ENCODE measurements at places on chromosomes 5 and 9. TPM values are rescaled to one million over a fixed set of nuclear protein-coding genes. Genes with fewer than 3 reads are reported as not detected.

Gene TRIM36
- total RNA-seq: 2.7 TPM

Gene SOX30
- not detected for total RNA-seq

- H3K4me1 ChIP-seq: peaks cover 13% of the 10 kb centered on the region
- no peaks in the 10 kb centered on the region for H3K36me3 ChIP-seq
- DNase-seq: no peak
- no peak overlapping the region for H3K27ac ChIP-seq
- no peaks in the 10 kb centered on the region for H3K27me3 ChIP-seq
- no peak overlapping the region for H3K4me3 ChIP-seq
Measured at GRCh38 chr5:171599411-171599810, 180.0 kb downstream of the FGF18 start.

GRCh38 chr9:112110777-112111113, 64.4 kb downstream of the SUSD1 start:
- H3K4me3 ChIP-seq: no peak overlapping the region
- no peaks in the 10 kb centered on the region for H3K36me3 ChIP-seq
- DNase-seq: no peak
- H3K4me1 ChIP-seq: no peaks in the 10 kb centered on the region
- no peaks in the 10 kb centered on the region for H3K27me3 ChIP-seq

- H3K4me1 ChIP-seq: peaks cover 2% of the 10 kb centered on the region
- no peak overlapping the region for H3K4me3 ChIP-seq
- no peaks in the 10 kb centered on the region for H3K36me3 ChIP-seq
- H3K27ac ChIP-seq: no peak overlapping the region
- no peak for DNase-seq
- no peaks in the 10 kb centered on the region for H3K27me3 ChIP-seq
Measured at GRCh38 chr9:79610791-79611614, 39.2 kb downstream of the TLE4 start.

Gene FNIP1
- total RNA-seq: 72.2 TPM

Gene BSPRY
- total RNA-seq: 53.2 TPM

Gene MAML1
- 27.8 TPM for total RNA-seq

DNA sequence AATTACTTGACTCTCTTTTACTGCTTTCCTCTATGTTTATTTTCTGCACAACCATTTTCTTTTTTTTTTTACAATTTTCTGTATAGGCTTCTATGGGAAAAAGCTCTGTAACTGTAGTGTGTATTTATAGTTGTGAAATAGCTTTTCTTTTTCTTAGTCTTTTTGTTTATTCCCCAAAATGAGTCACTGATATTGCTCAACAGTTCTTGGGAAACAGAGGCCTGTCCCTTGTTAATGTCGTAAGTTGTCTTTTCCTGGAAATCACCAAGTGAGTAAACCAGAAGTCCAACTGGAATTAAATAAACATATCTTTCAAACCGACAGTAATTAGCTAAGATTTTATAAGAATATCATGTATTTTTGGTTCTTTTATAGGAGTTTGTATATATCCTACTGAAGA, 325.1 kb upstream of the PRR16 start:
- H3K27ac ChIP-seq: no peak overlapping the region
- no peaks in the 10 kb centered on the region for H3K27me3 ChIP-seq
- no peaks in the 10 kb centered on the region for H3K36me3 ChIP-seq

DNA sequence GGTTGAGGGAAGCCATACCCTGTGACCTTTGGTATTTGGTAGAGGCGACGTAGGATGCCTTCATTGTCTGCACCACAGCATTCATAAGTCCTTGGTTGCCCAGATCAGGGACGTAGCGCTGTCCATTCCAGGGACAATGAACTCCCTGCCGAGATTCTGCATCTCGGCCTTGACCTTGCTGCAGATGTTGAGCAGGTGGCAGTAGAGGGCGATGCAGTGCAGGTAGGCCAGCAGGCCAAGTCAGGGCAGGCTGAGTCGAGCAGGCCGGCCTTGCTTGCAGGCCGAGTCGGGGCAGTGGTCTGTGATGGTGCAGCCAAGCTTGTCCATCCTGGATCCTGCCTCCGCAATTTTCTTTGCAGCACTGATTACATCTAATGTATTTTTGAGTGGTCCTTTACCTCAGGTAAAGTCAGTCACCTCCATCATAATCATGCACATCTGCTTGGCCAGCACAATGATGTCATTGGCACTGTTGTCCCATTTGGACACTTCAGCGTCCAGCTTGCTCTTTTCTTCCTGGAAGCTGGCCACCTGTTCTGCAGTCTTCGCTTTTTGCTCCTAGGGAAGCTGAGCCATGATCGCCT, 93.4 kb upstream of the CCDC112 start:
- no peak overlapping the region for H3K4me3 ChIP-seq
- H3K36me3 ChIP-seq: no peaks in the 10 kb centered on the region
- H3K27ac ChIP-seq: no peak overlapping the region
- H3K4me1 ChIP-seq: no peaks in the 10 kb centered on the region

DNA sequence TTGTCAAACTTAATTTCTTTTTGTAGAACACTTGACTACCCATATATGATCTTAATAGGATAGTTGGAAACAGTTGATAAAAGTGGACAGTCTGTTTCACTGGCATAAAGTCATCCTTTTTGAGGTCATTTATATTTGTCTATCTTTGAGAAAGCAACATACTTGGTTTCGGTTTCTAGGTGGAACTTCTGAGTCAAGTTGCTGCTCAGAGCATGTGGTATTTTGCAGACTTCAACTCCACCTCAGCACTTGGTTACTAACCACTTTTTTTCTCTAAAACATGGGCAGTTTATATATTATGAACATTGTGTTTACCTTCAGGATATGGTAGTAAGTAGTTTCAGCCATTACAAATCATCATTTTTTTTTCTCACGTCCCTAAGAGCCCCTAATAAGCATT, 1749.0 kb upstream of the C9orf72 start:
- H3K4me1 ChIP-seq: no peaks in the 10 kb centered on the region
- no peak for DNase-seq
- H3K27me3 ChIP-seq: no peaks in the 10 kb centered on the region
- H3K4me3 ChIP-seq: no peak overlapping the region
- H3K27ac ChIP-seq: no peak overlapping the region

DNA sequence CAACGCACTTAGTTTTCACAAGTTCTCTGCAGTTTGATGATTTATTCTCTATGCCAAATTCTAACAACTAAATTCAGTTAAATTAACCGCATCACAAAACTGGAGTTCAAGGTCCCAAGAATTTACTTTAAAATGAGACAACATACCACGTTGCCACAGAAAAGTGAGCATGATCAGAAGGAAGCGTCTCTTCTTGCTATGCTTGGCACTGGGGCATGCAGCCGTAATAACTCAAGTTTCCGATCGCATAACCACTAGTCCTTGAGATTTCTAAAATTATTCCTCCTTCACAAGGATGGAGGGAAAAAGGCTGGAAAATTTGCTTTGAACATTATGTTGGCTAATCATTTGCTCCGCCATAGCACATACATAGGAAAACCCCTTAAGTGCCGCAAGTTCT, 13.9 kb downstream of the NFIB start:
- no peak for DNase-seq
- H3K4me1 ChIP-seq: peaks cover 20% of the 10 kb centered on the region
- no peak overlapping the region for H3K27ac ChIP-seq
- no peak overlapping the region for H3K4me3 ChIP-seq
- no peaks in the 10 kb centered on the region for H3K27me3 ChIP-seq

GRCh38 chr5:150350524-150351344, 6.8 kb upstream of the TCOF1 start:
- DNase-seq: peak; percentile 51
- H3K27ac ChIP-seq: no peak overlapping the region
- no peak overlapping the region for H3K4me3 ChIP-seq
- H3K4me1 ChIP-seq: no peaks in the 10 kb centered on the region

DNA sequence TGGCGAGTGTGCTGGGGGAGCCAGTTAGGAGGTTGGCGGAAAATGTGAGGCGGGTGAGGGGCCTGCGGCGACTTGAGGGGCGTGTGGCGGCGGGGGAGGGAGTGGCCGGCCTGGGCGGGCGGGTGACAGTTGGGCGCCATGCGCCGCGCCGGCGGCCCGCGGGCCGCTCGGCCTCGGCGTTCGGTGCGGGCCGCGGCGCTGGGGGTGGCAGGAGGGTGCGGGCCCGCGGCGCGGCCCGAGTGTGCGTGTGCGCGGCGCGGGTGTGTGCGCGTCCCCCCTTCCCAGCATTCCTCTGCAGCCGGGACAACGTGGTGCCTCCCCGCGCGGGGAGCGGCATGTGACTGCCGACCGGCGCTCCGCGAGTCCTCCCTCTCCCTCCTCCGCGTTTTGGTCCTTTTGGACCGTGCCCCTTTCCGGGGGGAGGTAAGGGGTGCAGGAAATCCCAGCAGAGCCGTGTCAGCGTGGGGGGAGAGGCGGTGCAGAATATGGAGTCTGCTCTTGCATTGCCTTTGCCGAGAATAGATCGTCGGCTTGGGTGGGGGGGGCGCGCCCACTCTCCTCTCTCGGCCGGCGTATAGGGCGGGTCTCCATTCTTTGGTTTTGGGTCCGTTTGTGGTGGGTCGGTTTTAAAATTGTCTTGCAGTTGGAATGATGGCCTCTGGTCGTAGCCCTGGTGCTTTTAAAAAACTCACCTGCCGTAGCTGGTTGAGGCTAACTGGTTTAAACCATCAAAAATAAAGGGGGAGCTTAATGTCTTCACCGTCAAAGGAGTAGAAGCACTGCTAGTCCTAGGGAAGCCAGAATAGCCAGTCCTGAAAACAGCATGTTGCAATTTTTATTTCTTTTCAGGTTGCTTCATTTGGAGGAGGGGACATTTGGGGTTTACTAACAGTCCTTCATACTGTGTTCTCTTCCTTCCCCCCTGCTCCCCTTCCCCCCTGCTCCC, 2.0 kb downstream of the LARP1 start:
- H3K4me1 ChIP-seq: peaks cover 59% of the 10 kb centered on the region
- no peaks in the 10 kb centered on the region for H3K27me3 ChIP-seq

DNA sequence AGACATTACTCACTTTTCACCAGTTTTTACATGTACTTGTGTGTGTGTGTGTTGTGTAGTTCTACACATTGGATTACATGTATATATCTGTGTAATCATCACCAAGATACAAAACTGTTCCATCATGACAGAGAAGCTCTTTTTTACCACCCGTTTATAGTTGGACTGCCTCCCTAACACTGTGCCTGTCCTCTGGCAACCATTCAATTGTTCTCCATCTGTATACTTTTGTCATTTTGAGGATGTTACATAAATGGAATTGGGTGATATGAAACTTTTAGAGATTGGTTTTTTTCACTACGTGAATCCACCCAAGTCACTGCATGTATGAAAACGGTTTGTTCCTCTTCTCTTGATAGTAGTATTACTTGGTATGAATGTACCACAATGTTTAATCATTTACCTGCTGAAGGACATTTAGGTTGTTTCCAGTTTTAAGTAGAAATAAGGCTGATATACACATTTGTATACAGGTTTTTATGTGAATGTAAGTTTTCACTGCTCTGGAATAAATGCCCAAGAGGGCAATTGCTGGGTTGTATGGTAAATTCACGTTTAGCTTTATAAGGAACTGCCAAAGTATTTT, 126.2 kb downstream of the MAPKAP1 start:
- no peaks in the 10 kb centered on the region for H3K4me1 ChIP-seq
- no peak overlapping the region for H3K4me3 ChIP-seq
- H3K36me3 ChIP-seq: no peaks in the 10 kb centered on the region
- no peak overlapping the region for H3K27ac ChIP-seq
- no peak for DNase-seq

DNA sequence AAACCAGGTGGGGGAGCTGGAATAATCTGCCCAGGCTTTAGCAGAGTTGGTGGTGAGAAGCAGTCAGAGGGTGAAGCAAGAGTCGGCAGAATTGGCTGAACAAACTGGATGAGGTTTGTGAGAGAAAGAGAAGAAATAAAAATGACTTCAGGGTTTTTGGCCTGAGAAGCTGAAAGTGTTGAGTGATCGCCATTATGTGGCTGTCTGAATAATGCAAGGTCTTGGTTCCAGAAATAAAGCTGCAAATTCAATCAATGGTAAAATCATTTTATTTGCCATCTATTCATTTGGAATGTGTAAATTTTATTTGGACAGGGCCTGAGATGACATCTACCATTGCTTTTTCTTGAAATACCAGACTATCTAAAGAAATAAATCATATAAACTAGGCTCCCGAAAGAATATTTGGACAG, 50.4 kb upstream of the DAB2 start:
- H3K36me3 ChIP-seq: no peaks in the 10 kb centered on the region
- no peak overlapping the region for H3K27ac ChIP-seq
- no peak overlapping the region for H3K4me3 ChIP-seq
- H3K27me3 ChIP-seq: no peaks in the 10 kb centered on the region
- no peaks in the 10 kb centered on the region for H3K4me1 ChIP-seq

GRCh38 chr5:151924564-151925301, at the start of gene GLRA1:
GLRA1 (minus strand) TSS chr5:151924851; CDS start chr5:151924549, 302 bp downstream.
- no peak within 1 kb of the TSS for H3K27ac ChIP-seq
- peak; percentile 47 for DNase-seq

- peak; percentile 37 for DNase-seq
- H3K27ac ChIP-seq: no peak overlapping the region
- H3K4me1 ChIP-seq: peaks cover 6% of the 10 kb centered on the region
- H3K27me3 ChIP-seq: peaks cover 3% of the 10 kb centered on the region
- no peak overlapping the region for H3K4me3 ChIP-seq
Measured at GRCh38 chr9:137878146-137878941, 762 bp downstream of the CACNA1B start.

GRCh38 chr5:56814361-56814962, 887 bp upstream of the MAP3K1 start:
- H3K4me3 ChIP-seq: peak overlapping the region; percentile 95
- peak; percentile 73 for DNase-seq

DNA sequence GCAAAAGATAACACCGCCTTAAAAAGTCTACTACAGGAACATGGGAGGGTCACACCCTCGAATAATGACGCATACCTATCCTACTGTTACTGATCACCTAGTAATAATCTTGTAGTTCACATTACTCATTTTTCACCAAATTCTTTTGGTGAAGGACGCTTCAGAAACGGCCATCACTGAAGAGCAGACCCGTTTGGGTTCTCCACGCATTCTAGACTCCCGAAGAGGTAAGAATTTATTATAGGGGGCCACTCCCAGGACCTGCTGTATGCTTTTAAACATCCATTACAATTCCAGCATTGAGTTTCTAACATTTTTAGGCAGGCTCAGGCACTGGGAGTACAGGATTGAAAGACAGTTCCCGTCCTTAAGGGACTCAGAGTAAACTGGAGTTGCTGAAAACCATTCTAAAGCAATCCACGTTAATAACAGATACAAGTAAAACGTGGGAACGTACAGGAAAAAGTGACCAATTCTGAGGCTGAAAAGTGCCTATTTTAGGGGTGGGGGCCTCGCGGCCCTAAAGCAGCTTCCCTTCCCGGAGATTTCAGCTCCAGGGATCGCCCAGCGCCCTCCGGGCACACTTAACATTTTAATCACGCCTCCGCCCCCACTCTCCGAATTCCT, at the start of gene FER:
FER (plus strand) TSS at position 124 of the 627 bp plus-strand sequence. CDS start 50,286 bp downstream, outside the sequence.
- peak within 1 kb of the TSS; percentile 87 for H3K4me3 ChIP-seq
- H3K27me3 ChIP-seq: no peaks in the 10 kb centered on the region
- H3K4me1 ChIP-seq: peaks cover 21% of the 10 kb centered on the region
- no peaks in the 10 kb centered on the region for H3K36me3 ChIP-seq
- H3K27ac ChIP-seq: peak within 1 kb of the TSS; percentile 99

Gene ZNF346
- 34.8 TPM for total RNA-seq

- DNase-seq: no peak
- no peak overlapping the region for H3K27ac ChIP-seq
- no peak overlapping the region for H3K4me3 ChIP-seq
- H3K4me1 ChIP-seq: peaks cover 14% of the 10 kb centered on the region
Measured at GRCh38 chr9:94908011-94908563, 181.6 kb downstream of the AOPEP start.

GRCh38 chr5:131491749-131492148, 143.3 kb downstream of the RAPGEF6 start:
- H3K36me3 ChIP-seq: no peaks in the 10 kb centered on the region
- no peak for DNase-seq
- H3K4me1 ChIP-seq: no peaks in the 10 kb centered on the region
- no peak overlapping the region for H3K4me3 ChIP-seq
- H3K27me3 ChIP-seq: no peaks in the 10 kb centered on the region
- no peak overlapping the region for H3K27ac ChIP-seq

Gene PKD2L2
- not detected for total RNA-seq

GRCh38 chr5:78367318-78367991, 7.0 kb downstream of the SCAMP1 start:
- peaks cover 18% of the 10 kb centered on the region for H3K4me1 ChIP-seq
- no peak overlapping the region for H3K27ac ChIP-seq

Gene PAXX
- 53.1 TPM for total RNA-seq
